ENCODE measurements at places on chromosomes 11 and 22. TPM values are rescaled to one million over a fixed set of nuclear protein-coding genes. Genes with fewer than 3 reads are reported as not detected.

Gene F2
- 0.29 TPM for total RNA-seq

- peaks cover 9% of the 10 kb centered on the region for H3K4me1 ChIP-seq
- H3K4me3 ChIP-seq: no peak overlapping the region
- H3K27me3 ChIP-seq: peaks cover 2% of the 10 kb centered on the region
- H3K27ac ChIP-seq: no peak overlapping the region
Observed at GRCh38 chr11:117481036-117481435, 153.4 kb downstream of the CEP164 start.

GRCh38 chr11:9720290-9720630 lies 56.4 kb downstream of the SWAP70 start:
- DNase-seq: no peak
- no peaks in the 10 kb centered on the region for H3K36me3 ChIP-seq
- peaks cover 3% of the 10 kb centered on the region for H3K27me3 ChIP-seq
- H3K27ac ChIP-seq: no peak overlapping the region
- peaks cover 3% of the 10 kb centered on the region for H3K4me1 ChIP-seq

- H3K4me3 ChIP-seq: no peak overlapping the region
- peaks cover 4% of the 10 kb centered on the region for H3K4me1 ChIP-seq
- H3K36me3 ChIP-seq: no peaks in the 10 kb centered on the region
- no peak overlapping the region for H3K27ac ChIP-seq
- peaks cover 3% of the 10 kb centered on the region for H3K27me3 ChIP-seq
- DNase-seq: no peak
Observed at GRCh38 chr11:65165410-65166317, 4.4 kb upstream of the SPDYC start.

- no peaks in the 10 kb centered on the region for H3K36me3 ChIP-seq
- no peak overlapping the region for H3K4me3 ChIP-seq
- no peak for DNase-seq
- no peaks in the 10 kb centered on the region for H3K4me1 ChIP-seq
- no peaks in the 10 kb centered on the region for H3K27me3 ChIP-seq
Observed at GRCh38 chr11:130999992-131000770, 83.9 kb upstream of the SNX19 start.

Measured in glutamatergic neuron (in vitro differentiated cells).